HS-27A (cell line): ENCODE measurements at places on chromosomes 6 and 20.

DNA sequence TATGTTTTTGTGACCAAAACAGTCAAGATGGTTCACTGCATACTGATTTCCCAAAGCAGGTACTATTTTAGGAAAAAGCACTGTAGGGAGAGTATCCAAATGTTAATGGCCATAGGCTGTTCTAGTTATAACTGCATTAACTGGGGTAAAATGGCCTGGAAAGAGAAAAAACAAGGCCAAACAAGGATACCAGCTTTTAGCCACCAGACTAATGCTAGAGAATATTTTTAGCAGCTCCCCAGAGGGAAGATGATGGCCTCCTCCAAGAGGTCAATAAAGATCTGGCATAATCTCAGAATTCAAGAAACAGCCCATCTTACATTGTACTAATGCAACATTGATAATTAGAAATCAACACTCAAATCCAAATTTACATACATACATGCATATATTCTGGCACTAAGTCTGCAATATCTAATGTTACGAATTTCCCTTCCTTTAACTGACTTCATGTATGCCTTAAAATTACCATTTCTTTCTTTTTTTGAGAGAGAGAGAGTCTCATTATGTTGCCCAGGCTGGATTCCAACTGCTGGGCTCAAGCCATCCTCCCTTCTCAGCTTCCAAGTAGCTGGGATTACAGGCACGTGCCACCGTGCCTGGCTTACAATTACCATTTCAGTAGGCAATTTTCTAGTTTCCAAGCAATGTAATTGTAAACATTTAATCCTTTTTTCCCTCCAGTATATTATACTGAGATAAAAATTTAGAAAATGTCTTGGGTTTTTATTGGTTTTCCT, 9.3 kb downstream of the COX7A2 start:
- DNase-seq: no peak

GRCh38 chr20:60467078-60467477, 508.9 kb downstream of the CDH26 start:
- DNase-seq: no peak

DNA sequence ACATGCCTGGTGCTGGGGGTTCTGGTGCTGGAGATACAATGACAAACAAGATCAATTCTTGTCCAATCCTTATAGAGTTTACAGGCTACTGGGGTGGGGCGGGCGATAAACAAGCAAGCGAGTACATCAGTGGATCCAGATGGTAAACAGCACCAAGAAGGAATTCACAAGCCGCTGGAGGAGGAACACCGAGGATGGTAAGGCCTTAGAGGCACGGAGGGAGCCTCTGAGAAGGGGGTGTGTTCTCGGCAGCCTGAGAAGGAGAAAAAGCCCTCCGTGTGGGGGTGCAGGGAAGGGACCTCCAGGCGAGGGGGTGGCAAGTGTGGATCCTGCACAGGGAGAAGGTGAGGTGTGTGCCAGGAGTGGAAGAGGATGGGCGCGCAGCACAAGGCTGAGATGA, 276.5 kb upstream of the FOXQ1 start:
- no peak for DNase-seq

DNA sequence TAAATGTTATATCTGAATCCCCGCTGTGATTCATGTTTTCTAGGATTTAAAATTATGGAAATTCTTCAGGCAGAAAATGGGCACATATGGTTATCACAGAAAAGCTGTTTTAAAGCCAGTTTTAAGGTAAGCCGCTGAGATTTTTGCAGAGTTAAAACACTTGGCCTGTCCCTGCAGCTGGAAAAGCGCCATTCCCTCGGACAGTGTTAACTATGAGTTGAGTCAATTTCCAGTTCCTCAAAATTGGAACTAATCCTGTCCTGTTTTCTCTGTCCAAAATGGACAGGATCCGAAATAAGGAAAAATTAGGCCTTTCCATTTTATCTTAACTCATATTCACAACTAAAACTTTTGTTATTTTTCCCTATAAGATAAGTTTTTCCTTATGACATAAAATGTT, 225.2 kb downstream of the SAMD5 start:
- DNase-seq: no peak

GRCh38 chr6:77337392-77337791, 125.9 kb downstream of the HTR1B start:
- DNase-seq: no peak

- no peak for DNase-seq
Observed at GRCh38 chr6:52790861-52791260, 12.8 kb downstream of the GSTA1 start.

GRCh38 chr20:22381812-22382416, 202.5 kb downstream of the FOXA2 start:
- no peak for DNase-seq

- DNase-seq: no peak
Observed at GRCh38 chr20:63742381-63743024, 2.9 kb downstream of the SLC2A4RG start.

GRCh38 chr6:27565839-27566779, 93.2 kb upstream of the ZNF184 start:
- no peak for DNase-seq

DNA sequence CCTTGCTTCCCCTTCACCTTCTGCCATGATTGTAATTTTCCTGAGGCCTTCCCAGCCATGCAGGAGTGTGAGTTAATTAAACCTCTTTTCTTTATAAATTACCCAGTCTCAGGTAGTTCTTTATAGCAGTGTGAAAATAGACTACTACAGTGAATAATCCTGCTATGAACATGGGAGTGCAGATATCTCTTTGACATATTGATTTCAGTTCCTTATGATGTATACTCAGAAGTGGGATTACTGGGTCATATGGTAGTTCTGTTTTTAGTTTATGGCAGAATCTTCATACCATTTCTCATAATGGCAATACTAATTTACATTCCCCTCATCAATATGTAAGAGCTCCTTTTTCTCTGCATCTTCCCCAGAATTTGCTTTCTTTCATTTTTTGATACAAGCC, 26.0 kb downstream of the PACRG start:
- no peak for DNase-seq

GRCh38 chr6:150596439-150596838, 3.2 kb upstream of the PLEKHG1 start:
- no peak for DNase-seq

DNA sequence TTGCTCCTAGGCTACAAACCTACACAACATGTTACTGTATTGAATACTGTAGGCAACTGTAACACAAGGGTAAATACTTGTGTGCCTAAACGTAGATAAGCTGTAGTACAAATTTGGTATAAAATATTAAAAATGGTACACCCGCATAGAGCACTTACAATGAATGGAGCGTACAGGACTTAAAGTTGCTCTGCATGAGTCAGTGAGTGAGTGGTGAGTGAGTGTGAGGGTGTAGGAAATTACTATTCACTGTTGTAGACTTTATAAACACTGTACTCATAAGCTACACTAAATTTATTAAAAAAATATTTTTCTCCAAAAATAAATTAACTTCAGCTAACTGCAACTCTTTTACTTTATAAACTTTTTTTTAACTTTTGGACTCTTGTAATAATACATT, 391.6 kb downstream of the ADGRB3 start:
- no peak for DNase-seq

GRCh38 chr20:40864470-40864869, 164.2 kb upstream of the TOP1 start:
- no peak for DNase-seq

- no peak for DNase-seq
Observed at GRCh38 chr20:45976086-45976485, 4.1 kb upstream of the ZNF335 start.

- DNase-seq: no peak
Observed at GRCh38 chr6:158655569-158656450, 6.0 kb downstream of the SYTL3 start.

DNA sequence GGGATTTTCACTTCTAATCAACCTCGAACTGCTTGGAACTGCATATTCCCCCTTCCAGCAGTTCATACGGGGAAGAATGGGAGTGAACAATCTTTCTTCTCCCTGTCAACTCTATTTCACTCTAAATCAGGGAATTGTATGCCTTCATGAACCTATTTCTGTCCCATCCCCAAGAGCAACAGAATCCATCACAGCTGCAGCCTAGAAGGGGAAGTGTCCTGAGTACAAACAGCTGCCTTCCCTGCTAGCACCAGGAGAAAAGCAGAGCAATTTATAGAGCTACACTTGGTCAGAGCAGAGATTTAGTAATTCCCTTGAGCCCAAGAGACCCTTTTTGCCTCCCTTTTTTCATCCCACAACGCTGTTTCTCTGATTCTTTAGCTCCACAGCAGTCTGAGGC, 208.4 kb downstream of the ADGRG6 start:
- no peak for DNase-seq

GRCh38 chr6:169738204-169738975, 13.0 kb downstream of the DYNLT2 start:
- DNase-seq: no peak

DNA sequence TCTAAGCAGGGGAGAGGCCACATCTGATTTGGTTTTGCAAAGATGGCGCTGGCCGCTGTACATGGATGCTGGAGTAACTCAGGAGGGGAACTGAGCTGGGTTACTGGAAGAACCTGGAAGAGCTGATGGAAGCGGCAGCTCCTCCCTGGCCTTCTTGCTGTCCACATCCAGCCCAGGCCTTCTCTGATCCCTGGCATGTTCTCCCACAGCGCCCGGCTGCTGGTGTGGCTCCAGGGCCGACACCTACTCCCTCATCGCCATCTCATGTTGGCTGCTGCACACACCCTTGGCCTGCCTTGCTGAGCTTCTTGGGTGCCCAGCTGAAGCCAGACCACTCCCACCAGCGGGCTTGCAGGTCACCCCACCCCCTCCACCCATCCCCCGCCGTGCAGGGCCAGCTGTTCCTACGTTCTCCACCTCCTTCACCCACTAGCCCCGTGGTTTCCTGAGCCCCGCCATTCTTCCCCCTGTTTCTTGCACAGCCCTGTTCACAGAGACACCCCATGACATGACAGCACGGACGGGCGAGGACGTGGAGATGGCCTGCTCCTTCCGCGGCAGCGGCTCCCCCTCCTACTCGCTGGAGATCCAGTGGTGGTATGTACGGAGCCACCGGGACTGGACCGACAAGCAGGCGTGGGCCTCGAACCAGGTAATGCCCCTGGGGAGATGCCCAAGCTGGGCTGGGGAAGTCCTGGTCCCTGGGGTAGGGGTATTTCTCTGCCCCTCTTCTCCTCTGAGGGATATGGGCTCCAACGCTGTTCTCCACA, 28.4 kb downstream of the VSTM2L start:
- DNase-seq: no peak

GRCh38 chr6:111715321-111715720, 109.6 kb upstream of the TRAF3IP2 start:
- no peak for DNase-seq

- DNase-seq: no peak
Observed at GRCh38 chr6:27619436-27619835, 146.5 kb upstream of the ZNF184 start.

GRCh38 chr20:37888641-37889040, 14.3 kb upstream of the VSTM2L start:
- DNase-seq: no peak

GRCh38 chr6:49906526-49906925, 40.2 kb upstream of the CRISP1 start:
- no peak for DNase-seq

DNA sequence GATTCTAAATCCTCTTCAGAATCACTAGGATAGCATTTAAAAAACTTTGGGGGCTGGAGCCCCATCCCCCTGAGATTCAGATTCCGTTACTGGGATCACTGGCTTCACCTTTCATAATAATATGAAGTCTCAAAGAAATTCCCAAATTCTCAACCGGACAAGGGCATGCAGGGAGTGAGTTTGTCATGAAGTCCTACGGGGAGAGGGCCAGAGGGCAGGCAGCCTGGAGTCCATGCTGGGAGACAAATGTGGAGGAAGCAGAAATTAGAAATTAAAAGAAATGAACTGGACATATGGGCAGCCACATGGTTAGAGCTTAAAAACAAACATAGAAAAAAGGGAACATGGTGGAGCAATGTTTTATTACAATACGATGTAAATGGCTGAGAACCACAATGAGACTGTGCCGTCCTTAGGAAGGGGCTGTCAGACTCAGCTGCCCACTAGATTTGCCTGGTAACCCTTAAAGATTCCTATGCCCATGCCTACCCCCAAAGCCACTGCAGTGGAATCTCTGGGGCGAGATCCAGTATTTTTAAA, 142.6 kb downstream of the CEBPB start:
- no peak for DNase-seq

DNA sequence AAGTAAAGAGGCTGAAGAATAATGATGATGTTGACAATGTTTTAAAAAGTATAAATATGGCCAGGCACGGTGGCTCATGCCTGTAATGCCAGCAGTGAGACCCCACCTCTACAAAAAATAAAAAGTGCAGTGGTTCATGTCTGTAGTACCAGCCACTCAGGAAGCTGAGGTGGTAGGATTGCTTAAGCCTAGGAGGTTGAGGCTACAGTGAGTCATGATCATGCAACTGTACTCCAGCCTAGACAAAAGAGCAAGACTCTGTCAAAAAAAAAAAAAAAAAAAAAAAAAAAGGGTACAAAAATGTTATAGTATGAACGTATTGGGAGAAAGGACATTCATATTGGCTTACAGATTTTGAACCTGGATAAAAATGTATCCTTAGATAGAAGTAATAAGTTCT, 543.1 kb upstream of the IRAK1BP1 start:
- DNase-seq: no peak

DNA sequence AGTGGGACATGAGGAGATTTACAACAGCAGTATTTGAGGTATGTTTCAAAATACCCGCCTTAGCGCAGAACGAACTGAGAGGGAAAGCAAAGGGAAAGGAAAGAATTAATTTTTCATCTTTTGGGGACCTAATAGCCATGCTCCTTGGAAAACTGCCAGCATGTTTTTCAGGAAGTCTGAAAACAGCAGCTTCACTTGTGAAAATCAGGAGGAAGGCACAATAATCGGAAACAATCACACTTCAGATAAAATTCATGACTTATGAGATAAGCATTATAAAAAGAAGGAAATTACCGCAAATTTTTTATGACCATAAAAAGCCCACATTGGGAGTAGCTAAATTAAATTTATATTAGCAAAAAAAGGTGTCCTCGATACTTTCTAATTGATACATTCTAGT, 541.1 kb downstream of the HAO1 start:
- DNase-seq: no peak

DNA sequence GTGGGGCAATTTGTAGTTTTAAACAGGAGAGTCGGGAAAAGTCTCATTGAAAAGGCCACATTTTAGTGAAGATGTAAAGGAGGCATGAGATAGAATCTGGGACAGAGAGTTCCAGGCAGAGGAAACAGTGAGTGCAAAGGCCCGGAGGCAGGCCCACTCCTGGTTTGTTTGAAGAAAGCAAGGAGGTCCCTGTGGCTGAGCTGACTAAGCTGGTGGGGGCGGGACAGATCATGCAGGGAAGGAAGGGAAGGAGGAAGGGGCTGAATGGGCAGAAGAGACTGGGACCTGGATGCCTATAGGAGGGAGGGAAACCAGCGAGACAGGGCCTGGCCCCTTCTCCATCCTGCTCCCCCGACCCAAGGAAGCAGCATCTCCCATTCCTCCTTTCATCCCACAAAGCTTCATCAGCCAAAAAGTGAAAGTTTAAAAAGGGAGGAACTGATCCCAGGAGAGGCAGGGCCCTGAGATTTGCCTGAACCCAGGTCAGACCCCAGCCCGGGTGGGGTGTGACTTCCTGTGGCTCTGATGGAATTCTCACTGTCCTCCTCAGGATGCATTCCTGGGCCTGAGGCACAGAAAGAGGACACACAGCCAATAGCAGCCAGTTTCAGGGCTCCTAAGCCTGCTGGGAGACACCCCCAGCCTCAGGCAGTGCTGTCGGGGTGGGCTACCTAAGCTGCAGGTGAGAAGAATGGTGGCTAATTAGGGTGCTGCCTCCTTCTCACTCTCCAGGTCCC, 54.2 kb upstream of the SIRPA start:
- DNase-seq: no peak

- DNase-seq: no peak
Observed at GRCh38 chr6:53252177-53252692, 96.5 kb downstream of the ELOVL5 start.
